Stimulated activated CD8-positive, alpha-beta memory T cell treated with anti-CD3 and anti-CD28 coated beads, Interleukin-15, amount 100 ng/mL, for 24 hours (primary cell): ENCODE measurements at places on chromosomes 2 and 18.

DNA sequence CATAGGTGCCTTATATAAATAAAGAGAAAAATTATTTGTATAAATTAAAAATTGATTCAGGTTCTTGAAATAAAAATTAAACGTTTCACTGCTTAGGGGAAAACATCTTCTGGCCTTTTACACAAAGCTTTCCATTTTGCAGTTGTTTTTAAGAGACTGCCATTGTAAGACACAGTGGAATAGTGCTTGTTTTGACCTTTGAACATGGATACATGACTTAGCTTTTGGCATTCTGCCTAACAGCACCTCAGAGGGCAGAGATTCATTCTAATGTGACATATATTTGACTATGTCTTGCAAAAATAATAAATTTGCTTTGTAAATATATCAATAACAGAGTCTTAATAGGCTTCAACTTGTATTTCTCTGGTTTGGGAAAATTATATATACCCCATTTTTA, 142.1 kb downstream of the SLC4A10 start:
- no peak for DNase-seq

GRCh38 chr18:67926929-67927864, 410.7 kb upstream of the DSEL start:
- DNase-seq: no peak

GRCh38 chr18:79918615-79919011, 32.8 kb downstream of the SLC66A2 start:
- DNase-seq: no peak

GRCh38 chr2:133561045-133561852, 7.0 kb downstream of the NCKAP5 start:
- no peak for DNase-seq

DNA sequence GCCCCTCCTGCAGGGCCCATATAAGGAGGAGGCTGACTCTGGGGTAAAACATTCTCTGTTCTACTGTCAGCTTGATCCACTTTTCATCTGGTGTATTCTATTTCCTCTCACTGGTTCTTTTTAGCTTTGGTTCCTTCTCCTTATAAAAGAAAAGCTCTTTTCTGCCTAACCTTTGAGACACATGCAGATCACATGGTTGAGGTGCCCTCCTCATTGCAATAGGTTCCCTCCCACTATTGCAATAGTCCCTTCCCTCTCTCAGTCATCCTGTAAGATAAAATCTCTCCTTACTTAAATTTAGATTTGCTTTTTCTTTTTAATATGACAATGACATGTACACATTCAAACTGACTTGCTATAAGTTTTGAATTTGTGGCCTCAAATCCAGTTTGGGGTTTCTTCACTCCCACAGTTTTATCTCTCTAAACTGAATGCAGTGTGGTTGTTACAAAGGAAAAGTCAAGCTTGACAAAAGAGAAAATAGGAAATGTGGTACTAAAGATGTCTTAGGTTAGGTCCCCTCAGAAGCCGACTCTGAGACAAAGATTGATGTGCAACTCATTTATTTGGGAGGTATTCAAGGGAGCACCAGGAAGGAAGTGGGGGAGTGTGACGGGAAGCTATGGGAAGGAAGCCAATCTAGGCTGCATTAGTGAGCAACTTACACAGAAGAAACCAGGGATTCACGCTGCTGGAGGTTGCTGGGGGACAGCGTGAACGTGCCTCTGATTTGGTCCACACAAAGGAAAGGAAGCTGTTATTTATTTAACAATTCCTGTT, 127.6 kb upstream of the LINC00305 start:
- DNase-seq: no peak

DNA sequence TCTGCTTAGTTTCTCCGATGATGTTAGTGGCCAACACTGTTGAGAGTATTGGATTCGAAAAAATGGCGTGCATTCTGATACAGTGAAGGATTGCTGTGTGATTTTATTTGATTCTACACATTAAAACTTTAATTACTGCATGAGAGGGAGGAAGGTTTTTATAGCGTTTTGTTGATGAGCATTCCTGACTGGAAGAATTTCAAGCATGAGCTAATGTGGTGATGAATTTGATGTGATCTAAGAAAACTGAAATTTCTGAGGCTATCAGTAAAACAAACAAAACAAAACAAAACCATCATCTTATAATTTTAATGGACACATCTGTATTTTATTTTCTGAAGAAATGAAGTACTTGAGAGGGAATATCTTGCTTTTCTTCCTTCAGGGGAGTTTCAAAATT, 59.6 kb downstream of the ITGB6 start:
- no peak for DNase-seq

GRCh38 chr2:204278454-204278853, 266.8 kb upstream of the PARD3B start:
- no peak for DNase-seq
